HT-29 (cell line): ENCODE measurements at places on chromosomes 11 and 22. TPM values are rescaled to one million over a fixed set of nuclear protein-coding genes. Genes with fewer than 3 reads are reported as not detected.
A peak's percentile ranks its signal among the peaks of the same experiment; 100 is the strongest.

- peak; percentile 4 for DNase-seq
Measured at GRCh38 chr22:41762980-41763779, 37.3 kb upstream of the CCDC134 start.

DNA sequence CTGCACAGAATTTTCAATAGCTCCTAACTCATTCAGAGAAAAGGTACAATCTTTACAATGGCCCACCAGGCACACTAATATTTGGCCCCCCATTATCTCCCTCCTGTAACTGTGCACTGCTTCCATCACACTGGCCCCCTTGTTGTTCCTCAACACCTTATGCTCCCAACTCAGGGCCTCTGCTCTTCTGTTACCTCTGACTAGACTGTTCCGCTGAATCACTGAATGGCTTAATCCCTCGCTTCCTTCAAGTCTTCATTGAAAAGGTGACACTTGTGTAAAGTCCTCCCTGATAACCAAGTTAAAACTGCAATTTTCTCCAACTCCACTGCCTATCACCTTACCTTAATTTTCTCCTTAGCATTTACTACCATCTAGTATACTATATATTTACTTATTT lies 21.8 kb downstream of the PIK3C2A start:
- DNase-seq: no peak

GRCh38 chr11:11976481-11977127 lies 31.8 kb downstream of the DKK3 start:
- DNase-seq: no peak

DNA sequence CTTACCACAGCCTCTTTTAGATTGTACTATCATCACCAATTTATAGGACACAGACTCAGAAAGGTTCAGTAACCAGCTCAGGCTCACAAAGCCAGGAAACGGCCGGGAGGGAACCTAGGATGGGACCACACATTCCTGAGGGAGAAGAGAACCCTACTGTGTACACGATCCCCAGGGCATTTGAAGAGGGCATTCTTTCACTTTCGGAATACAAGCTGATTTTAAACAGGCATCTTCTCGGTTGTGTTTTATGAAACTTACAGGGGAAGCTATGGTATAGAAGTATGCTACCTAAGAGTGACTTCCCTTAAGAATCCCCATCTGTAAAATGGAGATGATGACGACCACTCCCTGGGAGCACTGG lies 19.0 kb downstream of the SMCO4 start:
- DNase-seq: no peak

GRCh38 chr11:1406571-1407485 lies 17.1 kb downstream of the BRSK2 start:
- no peak for DNase-seq

DNA sequence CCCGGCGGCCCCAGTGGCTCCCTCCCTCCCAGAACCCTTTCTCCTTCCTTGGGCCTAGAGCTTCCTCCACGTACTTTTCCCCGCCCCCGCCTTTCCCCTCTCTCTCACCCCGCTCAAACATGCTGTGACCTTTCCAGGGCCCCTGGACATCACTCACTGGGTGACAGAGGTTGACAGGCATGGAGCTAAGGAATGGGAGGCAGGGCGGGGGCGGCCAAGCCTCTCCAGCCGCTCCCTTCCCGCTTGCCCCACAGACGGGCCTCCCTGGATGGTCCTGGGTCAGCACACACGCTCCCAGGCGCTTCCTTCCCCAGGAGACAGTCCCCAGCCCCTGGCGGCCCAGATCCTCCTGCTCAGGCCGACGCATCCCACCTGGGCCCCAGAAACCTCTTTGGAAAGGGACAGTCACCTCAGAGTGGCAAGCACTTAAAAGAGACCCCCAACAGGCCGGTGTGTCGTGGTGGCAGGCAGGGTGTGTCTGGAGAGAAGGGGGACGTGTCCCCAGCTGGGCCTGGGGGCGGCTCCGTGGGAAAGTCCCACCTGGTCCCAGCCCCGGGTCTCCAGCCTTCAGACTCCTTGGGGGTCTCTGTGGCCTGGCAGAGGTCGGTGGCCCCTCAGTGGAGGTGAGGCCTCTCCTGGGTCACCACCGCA lies 8.8 kb downstream of the H19 start:
- DNase-seq: no peak

DNA sequence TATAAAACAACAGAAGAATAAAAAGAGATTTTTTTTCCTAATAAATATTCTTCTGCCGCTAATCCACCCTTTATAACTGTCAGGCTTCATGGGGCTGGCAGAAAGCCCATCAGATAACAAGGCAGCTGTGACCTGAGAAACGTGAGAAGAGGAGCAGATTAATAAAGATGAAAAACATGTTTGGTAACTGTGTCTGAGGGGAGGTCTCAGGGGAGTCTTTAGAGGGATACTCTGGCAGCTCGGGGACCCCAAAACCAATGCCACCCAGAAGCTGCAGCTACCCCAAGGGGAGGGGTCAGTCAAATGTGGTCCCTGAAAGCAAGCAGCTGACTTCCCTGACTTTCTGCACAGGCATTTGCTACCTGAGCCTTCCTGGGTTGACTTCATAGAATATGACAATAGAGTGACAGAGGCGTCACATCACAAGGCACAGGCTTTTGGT lies 48.4 kb upstream of the POU2AF1 start:
- peak; percentile 71 for DNase-seq

Gene NXPE4
- not detected in 2 replicates for total RNA-seq

DNA sequence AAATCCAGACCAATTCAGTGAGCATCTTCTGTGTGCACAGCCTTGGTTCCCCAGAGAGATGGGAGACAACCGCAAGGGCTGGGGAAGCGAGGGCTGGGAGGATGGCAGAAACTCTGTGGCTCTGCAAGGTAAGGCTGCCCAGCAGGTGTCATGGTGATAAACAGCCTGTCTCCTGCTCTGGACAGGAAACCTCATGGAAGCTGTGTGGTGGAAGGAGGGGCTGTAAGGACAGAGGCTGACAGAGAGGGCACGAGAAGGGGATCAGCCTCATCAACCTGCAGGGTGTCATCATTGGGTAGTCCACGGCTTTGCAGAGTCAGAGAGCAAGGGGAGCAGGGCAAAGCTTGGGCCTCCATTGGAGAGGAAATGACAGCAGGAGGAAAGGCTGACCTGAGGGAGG lies 138.4 kb upstream of the CADM1 start:
- no peak for DNase-seq

Gene THY1
- total RNA-seq: 0.18 and 0.25 TPM in 2 replicates

- no peak for DNase-seq
Measured at GRCh38 chr11:55732936-55733335, 40.3 kb upstream of the OR5D13 start.

Gene OR52I2
- not detected in 2 replicates for total RNA-seq

Gene NAALADL1
- 0.08 and 1.9 TPM in 2 replicates for total RNA-seq

DNA sequence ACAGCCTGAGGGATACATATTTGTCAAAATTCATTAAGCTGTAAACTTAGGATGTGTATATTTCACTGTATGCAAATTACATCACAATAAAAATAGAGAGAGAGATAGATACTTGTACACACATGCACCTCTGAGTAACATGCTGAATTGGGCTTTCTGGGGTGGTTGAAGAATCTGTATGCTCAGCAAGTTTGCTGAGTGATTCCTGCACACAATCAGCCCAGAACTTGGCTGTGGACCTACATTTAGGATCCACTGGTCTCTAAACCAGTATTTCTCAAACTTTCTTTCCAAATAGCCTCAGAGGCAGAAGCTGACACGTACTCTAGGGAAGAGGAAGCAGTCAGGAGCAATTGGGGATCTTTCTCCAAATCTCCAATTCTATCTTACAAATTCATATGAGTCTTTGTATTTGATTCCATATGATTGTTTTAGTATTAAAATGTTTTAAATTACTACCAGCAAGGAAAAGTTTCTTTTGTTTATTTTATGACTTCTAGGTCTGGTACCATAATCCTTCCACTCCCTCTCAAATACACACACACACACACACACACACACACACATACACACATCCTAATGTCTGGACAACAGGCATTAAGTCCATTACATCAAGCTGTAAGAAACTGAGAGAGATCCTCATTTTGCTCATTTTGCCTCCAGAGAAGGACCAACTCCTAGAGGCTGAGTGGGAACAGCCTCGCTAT lies 20.0 kb downstream of the SYT13 start:
- no peak for DNase-seq

DNA sequence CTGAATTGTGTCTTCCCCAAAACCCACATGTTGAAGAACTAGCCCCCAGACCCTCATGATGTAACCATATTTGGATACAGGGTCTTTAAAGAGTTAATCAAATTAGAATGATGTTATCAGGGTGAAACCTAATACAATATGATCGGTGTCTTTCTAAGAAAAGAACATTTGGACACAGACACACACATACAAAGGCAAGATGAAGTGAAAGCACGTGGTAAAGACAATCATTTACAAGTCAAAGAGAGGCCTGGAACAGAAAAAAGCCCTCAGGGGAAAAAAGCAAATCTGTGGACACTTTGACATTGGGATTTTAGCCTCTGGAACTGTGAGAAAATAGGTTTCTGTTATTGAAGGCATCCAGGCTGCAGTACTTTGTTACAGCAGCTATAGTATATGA lies 733.4 kb downstream of the JRKL start:
- DNase-seq: no peak

Gene LDHAL6A
- total RNA-seq: not detected in 2 replicates

Gene KRTAP5-8
- total RNA-seq: not detected in 2 replicates

Gene SSH3
- total RNA-seq: 180 TPM in 2 replicates

DNA sequence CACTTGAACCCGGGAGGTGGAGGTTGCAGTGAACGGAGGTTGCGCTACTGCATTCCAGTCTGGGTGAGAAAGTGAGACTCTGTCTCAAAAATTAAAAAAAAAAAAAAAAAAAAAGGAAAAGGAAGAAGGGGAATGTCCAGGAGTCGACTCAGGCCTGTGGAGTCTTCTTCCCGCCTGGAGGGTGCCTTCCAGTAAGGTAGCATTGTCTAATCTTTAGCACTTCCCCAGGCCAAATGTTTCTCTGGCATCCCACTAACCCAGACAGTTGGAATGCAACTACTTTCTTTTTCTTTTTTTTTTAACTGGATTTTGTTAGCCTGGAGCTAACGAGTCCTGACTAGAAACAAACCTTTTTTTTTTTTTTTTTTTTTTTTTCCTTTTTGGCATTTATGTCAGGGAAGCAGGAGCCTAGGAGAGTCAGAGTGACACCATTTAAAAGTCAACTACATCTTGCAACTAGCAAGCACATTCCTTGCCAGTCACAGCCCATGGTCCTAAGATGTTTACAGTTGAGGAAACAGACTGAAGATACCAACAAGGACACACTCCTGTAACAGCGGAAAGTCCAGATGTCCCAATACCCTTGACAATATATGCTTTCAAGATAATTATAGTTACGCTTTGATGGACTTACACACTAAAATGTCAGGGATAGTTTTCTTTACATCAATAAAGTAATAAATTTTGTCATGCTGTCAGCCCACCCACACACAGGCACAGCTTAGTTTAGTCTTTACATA lies 10.6 kb downstream of the PLET1 start:
- no peak for DNase-seq

Gene APOL5
- not detected in 2 replicates for total RNA-seq

DNA sequence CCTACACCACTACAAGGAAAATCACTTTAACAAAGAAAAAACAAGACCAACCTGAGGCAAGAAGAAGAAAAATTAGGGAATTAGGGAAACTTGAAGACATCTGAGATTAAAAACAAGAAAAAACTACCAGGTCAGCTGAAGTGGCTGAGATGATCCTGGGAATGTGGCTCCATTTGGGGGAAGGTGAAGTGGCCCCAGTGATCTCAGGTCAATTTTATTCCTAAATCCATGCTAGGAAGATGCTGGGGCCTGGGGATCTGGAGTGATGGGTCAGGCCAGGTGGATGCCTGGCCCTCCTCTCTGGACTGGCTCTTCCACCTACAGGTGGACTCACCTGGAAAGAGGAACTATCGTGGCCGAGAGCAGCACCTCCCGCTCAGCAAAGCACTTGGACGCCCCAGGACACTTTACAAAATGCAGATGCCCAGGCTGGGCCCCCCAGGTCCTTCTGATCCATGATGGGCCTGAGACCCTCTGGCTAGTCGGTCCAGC lies 6.7 kb downstream of the TOP3B start:
- no peak for DNase-seq

GRCh38 chr11:134691985-134692384 lies 279.9 kb upstream of the B3GAT1 start:
- no peak for DNase-seq

GRCh38 chr11:4063348-4063747 lies 31.3 kb upstream of the RRM1 start:
- DNase-seq: no peak

DNA sequence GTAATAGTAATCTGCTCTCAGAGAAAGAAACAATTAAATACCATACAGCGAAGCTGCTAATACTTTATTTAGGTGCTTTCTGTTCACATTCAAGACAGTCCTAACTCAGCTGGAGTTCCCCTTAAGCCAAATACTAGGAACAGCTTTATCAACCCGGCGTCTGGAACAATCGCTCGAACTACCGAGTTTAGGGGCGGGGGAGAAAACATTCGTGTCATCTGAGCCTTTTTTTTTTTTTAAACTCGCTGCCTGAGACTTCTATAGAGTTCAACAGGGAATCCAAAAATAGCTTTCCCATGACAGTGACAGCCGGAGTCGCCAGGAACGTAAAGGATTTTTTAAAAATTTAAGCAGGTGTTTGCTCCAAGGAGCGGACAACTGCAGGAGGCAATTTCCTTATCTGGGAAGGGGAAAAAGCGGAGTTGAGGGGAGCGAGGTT lies 852 bp downstream of the TRAF6 start:
- peak; percentile 54 for DNase-seq

DNA sequence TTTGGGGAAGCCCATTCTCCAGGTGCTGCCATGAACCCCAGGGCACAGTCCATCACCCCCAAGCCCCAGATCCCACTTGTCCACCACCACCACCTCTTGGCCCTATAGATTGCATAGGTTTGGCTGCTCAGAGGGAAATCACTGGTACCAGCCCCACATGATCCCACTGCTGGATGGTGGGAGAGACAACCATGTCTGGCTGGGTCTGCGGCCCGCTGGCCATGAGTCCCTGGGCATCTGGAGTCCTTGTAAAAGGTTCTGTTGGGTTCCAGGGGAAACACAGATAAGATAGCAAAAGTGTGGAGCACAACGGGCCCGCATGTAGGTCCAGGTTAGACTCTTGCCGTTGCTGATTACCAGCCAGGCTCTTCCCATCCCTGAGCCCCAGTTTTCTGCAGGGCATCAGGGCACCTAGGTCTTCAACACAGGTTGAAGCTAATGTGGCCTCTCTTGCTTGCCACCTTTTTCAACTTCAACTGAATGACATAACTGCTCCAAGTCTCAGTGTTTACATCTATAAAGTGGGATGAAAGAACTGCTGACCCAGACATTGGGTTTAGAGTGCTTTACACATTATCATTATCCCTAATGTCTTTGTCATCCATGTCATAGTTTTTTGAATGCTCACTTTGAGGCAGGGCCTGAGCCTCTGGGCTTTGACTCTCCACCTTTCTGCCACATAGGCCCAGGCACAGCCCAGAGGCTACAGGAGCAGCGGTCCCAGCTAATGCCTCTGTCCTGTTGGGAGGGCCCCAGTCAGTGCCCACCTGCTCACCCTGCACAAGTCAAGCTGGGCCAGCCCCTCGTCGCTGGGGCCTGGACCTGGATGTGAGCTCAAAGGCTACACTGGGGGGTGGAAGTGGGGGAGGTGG lies 1.0 kb upstream of the TANGO2 start:
- no peak for DNase-seq

Gene PTPN5
- not detected in 2 replicates for total RNA-seq
